ENCODE measurements at places on chromosomes 4 and X.

GRCh38 chr4:136748165-136748564 is 784.1 kb downstream of the PCDH18 start:
- no peak for DNase-seq

DNA sequence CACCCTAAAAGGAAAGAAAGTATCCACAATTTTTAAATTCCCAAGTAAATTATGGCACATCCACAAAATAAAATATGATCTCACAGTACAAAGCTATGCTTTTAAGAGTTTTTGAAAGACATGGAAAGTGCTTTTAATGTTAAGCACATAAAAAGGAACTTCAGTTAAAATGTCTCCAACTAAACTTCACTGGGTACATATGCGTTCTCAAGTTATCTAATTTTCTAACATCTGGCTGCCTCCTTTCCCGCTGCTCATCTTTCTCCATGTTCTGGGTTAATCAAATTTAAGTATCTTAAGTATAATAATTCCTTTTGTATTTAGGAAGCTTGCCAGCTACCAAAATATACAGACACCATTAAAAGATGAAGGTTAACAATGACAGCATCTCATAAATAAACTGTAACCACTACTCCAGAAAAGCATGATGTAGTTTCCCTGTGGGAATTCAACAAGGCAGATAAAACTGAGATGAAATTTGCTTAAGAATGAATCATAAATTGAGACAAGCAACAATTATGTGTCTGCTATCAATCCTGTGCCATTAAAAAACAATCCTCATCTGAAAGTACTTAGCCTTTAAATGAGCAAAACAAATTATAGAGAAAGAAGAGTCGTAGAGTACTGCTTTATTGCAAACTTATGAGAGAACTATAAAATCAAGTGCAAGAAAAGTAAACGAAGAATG is 25.1 kb downstream of the PRSS12 start:
- no peak for DNase-seq

DNA sequence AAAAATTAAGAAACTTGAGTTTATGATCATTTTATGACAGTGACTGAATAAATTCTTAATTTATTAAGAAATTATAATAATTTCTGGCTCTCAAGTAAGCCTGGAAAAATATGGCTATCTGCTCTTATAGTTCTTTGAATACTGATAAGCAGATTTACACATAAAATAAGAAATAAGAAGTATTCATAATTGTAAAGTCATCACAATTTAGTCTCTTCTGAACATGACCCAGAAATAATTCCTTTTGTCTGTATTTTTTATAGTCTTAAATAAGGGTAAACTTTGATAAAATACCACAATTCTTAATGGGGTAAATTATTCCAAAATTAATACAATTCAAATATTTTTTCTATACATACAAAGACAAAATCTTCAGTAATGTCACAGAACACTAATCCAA is 72.7 kb downstream of the ANKRD17 start:
- no peak for DNase-seq

- DNase-seq, result no peak
Measured at GRCh38 chr4:14855719-14856061, 146.6 kb upstream of the CPEB2 start.

DNA sequence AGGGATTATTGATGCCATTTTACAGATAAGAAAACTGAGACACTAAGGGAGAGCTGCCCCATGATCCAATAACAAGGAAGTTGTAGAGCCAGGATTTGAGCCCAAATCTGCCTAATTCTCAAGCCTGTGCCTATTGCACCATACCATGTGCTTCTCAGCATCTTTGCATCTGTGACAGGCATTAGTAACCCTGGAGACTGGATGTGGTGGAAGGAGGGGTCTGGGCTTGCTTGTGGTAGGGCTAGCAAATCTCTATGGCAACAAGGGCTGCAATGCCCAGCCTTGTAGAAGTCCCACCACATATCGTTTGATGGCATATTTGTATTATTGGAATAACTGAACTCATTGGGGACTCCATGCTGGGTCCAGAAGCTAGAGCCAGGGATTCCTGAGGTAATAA is 58.1 kb downstream of the RTL5 start:
- DNase-seq, result no peak

- DNase-seq, result no peak
Measured at GRCh38 chr4:101651778-101652177, 138.8 kb upstream of the BANK1 start.

GRCh38 chrX:105173071-105173470 is 47.4 kb downstream of the TEX13A start:
- no peak for DNase-seq

GRCh38 chr4:184810720-184811119 is 15.0 kb downstream of the ACSL1 start:
- DNase-seq, result no peak

DNA sequence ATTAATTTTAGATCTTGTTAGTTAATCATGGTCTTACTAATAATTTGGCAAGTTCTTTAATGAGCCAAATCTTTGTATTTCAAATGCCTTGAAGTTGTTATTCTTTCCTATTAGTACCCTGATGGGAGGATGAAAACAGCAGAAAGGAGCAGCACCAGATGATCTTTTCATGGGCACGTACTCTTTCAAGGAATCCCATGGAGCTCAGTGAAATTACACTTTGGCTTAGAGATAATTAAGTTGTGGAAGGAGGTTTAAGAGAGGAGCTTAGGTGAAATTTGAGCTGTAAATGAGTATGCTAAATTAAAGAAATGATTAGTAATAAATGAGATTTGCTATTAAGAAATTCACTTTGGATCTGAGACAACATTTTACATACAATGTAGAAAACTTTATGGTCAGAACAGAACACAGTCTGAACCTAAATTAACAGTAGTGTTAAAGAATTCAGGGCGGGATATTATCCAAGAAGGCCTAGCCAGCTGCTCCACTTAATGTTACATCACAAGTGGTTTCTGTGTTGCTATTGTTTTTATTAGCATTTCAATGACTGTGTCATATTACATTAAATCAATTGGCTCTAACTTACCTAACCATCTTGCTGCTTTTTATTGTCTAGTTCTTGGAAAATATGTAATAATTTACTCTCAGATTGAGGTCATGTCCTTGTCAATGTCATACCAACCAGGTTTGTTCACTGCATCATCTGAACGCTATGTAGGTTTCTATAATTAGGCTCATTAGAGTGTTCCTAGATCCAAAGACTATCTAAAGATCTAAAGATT is 3.9 kb downstream of the MTHFD2L start:
- DNase-seq, result no peak

GRCh38 chr4:108193886-108194672 is 25.3 kb upstream of the LEF1 start:
- DNase-seq, result no peak

DNA sequence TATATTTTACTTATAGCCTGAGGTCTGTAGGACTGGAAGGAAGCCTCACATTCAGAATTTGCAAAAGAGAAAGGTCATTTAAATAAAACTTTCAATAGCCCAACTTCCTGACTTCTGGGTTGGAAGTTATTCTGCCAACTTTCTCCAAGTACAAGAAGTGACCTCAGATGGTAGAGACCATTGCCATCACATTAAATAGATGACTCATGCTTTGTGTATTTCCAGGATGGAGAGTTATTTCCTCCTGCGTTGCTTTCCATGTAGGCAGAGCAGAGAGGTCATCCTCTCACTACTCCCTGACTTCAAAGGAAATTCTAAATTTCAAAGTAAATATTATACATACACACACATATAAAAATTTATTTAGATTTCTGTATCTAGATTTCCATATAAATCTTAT is 73.0 kb upstream of the NR3C2 start:
- no peak for DNase-seq

GRCh38 chr4:66562276-66562806 is 892.1 kb upstream of the EPHA5 start:
- DNase-seq, result no peak

DNA sequence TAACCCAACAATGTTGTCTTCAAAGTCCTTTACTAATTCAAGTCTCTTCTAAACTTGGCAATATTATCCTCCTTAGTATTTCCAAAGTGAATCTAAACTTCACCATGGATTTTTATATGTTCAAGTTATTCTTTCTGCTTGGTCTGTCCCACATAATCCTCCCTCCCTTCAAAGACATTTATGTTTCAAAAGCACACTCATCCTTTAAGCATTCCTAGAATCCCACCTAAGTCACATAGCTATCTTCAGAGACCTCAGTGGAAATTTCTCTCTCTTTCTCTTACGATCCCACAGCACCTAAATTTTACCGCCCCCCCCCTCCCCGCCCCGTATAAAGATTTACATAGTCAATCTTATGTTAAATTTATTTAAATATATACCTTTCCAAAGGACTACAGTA is 314.9 kb upstream of the GRIA3 start:
- DNase-seq, result no peak

DNA sequence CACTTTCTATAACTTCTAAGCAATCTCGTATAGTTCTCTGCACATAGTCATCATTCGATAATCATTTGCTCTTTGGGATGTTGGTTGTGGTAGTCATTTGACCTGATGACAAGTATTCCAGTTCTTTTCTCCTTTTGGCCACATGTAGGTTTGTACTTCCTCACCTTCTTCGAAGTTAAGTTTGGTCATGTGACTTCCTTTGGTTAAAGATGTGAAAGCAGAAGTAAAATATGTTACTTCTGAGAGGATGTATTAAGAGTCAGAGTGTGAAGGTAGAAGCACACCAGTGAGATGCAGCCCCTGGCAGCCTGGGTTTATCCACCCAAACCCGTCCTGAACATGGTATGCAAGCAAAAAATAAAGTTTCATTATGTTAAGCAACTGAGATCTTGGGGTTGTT is 48.9 kb upstream of the ZNF518B start:
- DNase-seq, result no peak

DNA sequence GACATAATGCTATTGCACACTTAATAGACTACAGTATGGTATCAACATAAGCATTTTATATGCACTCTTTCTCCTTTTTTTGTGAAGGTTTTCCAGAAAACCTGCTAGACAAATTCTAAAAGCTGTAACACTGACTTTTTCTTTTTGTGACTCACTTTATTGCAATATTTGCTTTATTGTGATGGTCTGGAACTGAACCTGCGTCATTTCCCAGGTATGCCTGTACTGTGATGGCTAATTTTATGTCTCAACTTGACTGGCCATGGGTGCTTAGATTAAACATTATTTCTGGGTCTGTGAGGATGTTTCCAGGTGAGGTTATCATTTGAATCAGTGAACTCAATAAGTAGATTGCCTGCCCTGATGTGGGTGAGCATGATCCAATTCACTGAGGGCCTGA is 35.5 kb upstream of the LAMP2 start:
- no peak for DNase-seq

- DNase-seq, result no peak
Measured at GRCh38 chr4:169220854-169221411, 49.8 kb downstream of the SH3RF1 start.

Measured in activated CD4-positive, alpha-beta T cell treated with anti-CD3 and anti-CD28 coated beads, Interleukin-2, amount 50 U/mL, for 1 hour (primary cell).